H7 (cell line): ENCODE measurements at places on chromosomes 2 and 18. TPM values are rescaled to one million over a fixed set of nuclear protein-coding genes. Genes with fewer than 3 reads are reported as not detected.

Gene UGT1A10
- not detected in 2 replicates for total RNA-seq

Gene SP100
- 0.15 TPM in 1 of 2 replicates, not detected in the other for total RNA-seq

Gene MDH1B
- total RNA-seq, result 2.0 and 2.2 TPM in 2 replicates

Gene ANKRD23
- total RNA-seq, result 2.5 and 4.4 TPM in 2 replicates

Gene ABCG8
- not detected in 2 replicates for total RNA-seq

Gene MBP
- 4.5 and 8.6 TPM in 2 replicates for total RNA-seq

Gene NPPC
- total RNA-seq, result 0.18 and 1.1 TPM in 2 replicates

Gene SLC9A2
- total RNA-seq, result 0.03 TPM in 1 of 2 replicates, not detected in the other

Gene COL6A3
- total RNA-seq, result 5.1 and 7.0 TPM in 2 replicates

Gene CNTNAP5
- 0.04 and 0.28 TPM in 2 replicates for total RNA-seq

Gene CRACDL
- 0.04 and 0.24 TPM in 2 replicates for total RNA-seq

Gene NYAP2
- not detected in 2 replicates for total RNA-seq
